ENCODE measurements at places on chromosomes 5 and 9.
A peak's percentile ranks its signal among the peaks of the same experiment; 100 is the strongest.

GRCh38 chr9:15746905-15747304 is 194.1 kb downstream of the CCDC171 start:
- DNase-seq: peak; percentile 15

DNA sequence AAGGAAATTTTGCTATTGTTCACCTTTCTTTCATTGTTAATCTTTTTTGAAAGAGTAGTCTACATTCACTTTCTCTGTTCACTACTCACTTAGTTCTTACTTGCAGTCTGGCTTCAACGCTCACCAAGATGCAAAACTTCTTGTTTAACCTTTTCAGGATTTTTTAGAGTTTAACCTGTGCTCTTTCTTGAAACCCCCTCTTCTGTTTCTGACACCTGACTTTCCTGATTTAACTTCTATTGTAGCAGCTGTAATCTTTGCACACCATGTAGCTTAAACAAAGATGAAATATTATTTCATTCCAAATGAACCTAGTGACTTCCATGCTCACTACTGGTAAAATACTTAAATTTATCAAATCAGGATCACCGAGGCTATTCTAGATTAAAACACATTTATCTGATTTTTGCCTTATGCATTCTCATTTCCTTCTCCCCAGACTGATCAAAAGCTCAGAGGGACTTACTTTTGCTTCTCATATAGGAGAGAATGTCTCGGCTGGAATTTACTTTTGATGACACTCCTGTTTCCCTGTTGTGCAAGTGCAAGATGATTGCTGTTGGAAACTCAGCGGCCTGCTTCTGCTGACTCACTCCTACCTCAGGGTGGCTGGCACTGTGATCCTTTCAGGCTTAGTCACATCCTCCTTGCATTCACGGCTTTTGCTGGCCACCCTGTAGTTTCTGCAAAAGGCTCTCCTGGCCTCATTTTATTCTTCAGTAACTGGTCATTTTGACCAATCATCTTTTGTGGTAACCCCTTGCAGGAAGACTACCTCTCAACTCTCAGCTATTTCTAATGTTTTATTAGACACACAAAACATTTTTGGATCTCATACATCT is 109.3 kb upstream of the IFNE start:
- no peak for DNase-seq

DNA sequence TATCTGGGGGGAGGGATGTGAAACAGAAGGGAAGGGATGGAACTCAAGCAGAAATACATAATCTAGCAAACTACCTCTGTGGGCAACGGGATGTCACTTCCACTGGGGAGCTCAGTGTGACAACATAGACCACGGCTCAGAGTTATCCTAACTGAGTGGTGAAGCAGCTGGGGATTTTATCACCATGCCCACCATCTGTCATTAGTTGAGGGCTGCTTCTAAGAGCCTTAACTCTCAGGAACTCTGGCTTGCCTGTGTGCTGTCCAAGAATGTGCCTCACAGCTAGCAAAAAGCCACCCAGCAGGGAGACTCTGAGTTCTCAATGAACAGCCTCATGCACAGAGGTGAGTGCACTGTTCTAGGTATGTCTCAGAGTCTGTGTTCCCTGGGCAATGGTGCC is 90.6 kb upstream of the CXCL14 start:
- no peak for DNase-seq

DNA sequence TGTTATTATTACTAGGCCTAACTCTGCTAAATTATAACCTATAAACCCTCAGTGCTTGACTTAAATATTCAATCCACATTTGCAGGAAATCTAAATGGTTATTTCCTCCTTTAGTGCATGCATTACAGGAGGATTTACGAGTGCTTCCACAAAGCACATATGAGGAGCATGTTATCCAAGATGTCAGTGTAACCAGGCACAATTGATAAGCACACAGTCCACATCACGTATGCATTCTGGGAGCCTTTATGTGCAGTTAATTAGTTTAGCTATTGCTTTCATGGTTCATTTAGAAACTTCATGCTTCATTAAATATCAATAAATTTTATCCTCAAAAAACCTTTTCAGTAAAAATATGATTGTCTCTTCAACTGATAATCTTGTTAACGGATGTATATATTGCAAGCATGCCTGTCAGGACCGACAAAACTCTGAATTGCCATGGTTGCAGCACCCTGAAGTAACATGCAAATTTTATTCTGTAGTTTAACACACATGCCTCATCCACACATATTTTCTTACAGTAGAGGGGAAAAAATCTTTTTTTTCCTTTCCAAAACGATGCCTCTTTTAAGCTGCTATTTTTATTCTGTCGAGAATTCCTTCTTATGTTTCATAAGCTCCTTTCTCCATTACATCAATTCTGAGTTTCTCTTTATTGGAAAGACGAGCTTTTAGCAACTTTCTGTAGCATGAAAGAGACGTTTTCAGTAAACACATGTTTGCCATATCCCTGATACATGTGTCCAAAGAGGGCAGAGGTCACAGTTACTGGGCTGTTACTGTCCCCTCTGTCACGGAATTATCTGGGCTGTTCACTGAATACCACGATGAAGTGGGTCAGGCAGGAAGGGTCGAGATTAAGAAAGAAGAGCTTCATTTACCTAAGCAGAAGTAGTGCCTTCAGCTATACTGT is 142.0 kb downstream of the GLIS3 start:
- DNase-seq: no peak

DNA sequence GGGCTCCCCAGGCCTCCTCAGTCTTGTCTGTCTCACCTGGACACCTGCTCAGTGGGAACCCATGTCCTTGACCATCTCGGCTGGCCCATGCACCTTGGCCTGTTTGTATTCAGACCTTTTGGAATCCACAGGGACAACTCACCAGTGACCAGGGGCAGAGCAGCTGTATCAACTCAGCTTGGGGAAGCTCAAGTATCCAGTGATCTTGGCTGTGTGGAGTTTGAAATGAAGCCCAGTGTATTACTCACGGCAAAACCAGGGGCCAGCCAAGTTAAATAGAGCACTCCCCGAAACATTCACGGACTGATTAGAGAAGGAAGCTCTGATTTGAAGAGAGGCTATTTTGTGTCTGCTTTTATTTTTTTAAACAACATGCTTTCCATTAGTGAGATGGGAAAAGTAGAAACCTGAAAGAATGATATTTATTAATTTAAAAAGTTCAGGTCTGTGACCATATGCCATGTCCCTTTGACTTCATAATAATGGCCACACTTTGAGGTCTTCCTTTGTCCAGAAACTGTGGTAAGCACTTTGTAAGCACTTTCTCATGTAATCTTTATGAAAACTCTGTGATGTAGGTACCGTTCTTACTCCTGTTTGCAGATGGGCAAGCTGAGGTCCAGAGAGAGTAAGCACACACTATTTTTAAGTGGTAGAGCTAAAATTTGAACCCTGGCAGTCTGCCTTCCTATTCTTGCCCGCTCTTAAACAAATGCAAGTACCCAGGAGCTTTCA is 656.5 kb downstream of the BNC2 start:
- DNase-seq: no peak

- no peak for DNase-seq
These were observed 2.3 kb upstream of the INIP start for GRCh38 chr9:112720113-112720780.

DNA sequence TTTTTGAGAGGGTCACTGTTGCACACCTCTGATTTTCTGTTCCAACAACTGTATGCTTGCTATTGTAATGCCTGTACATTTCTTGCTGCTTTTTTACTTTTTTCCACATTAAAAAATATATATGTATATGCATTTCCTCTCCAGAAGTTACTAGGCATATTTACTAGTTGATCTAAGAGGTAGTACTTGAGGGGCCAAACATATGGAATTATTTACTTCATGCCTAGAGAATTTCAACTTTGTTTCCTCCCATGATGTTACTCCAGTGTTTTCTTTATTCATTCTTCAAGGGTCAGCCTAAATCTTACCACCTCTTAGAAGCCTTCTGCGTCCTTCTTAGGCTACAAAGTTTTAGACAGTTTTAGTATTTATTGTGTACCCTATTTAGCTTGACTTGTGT is 122.7 kb downstream of the NMUR2 start:
- no peak for DNase-seq

DNA sequence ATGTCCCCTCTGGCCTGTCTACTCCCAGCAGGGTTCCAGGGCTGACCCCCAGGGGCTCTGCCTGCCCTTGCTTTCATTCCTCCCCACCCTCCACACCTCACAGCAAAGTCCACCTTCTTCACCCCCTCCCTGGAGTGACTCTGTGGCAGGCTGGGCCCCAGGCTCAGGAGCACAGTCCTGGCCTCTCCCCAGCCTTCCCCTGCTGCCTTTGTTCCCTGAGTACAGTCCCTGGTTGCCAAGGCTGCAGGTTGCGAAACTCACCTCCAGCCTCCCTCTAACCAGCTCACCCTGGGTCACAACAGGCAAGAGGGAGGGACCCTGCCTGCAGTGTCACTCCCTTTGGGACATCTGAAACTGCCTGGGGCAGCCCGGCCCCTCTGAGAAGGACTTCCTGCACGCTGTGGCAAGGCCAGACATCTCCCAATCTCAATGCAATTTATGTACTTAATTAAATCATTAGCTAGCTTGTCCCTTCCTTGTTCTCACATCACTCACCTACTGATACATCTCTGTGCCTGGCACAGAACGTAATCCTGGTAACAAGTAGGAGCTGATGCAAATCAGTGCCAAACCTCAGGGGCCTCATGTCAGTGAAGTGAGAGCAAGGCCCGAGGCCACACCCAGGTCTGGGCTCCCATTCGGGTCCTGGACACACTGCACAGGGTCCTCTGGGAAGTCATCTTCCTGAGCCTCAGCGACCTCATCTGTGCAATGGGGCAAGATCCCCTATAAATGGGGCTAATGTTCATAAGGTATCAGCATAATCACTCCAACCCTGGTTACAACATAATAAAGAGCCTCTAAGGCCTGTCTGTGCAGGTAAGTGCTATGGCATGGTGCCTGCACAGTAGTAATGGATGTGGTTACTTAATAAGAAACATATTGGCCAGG is 27.3 kb upstream of the TRIM14 start:
- peak; percentile 95 for DNase-seq

Measured in BE2C (cell line).